ENCODE measurements at places on chromosomes 11 and 22.

DNA sequence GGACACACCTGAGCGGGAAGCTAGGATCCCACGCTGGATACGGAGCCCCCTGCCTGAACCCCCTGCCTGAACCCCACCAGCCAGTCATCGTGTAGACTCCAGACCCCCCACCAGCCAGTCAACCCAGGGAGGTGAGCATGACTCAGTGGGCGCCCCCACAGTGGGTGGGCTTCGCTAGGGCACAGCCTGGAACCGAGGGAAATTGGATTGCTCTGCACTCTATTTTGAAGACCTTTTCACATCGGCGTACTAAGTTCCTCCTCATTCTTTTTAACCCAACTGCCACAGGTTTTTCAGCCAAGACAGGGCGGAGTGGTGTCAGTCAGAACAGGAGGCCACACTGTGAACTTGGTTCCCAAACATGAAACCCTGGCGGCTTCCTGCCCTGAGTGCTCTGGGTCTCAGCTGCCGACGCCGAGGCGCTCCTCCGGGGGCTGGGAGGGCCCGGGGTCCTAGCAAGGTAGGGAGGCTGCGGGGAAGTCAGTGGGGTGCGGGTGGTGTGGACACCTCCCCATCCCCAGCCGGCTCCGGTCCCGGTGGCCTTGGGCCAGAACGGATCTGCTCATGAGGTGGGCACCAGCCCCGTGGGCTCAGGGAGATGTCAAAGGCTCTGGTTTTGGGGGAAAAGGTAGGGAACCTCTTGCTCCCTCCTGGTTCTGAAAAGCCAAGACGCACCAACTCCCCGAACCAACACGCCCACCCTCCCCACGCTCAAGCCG, 57.0 kb downstream of the BRD1 start:
- DNase-seq = peak; percentile 27

- DNase-seq = no peak
Measured at GRCh38 chr11:45857961-45858474, 10.7 kb downstream of the CRY2 start.

DNA sequence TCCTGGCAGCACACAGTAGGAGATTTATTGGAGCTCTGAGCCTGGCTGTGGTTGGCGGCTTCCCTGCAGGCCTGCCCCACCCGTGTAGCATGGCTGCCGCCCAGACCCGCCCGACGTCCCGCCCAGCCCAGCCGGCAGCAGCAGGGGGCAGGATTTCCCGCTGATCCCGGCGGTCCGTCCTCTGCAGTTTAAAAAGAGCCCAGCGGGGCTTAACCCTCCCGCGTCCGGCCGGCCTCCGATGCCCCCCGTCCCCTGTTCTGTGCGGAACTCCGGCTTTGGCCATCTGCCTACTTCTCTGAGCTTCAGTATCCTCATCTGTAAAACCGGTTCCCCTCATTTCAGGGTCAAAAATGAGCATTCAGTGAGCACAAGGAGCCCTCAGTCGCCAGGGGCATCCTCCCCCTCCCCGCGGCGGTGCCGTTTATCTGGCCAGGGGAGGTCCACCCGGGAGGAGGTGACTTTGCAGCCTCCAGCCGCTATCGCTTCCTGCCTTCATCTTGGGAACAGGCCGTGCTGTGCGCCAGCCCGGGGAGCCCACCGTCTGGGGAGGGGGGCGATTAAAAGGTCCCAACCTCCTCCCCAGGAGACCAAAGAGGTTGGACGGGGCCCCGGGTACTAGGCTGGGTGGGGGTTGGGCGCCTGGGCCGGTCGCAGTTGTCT, at the start of gene GAS2L1:
Gene GAS2L1 (plus strand): TSS at position 476 of the 660 bp plus-strand sequence. CDS start 1,456 bp downstream, outside the sequence.
- DNase-seq = peak; percentile 45

DNA sequence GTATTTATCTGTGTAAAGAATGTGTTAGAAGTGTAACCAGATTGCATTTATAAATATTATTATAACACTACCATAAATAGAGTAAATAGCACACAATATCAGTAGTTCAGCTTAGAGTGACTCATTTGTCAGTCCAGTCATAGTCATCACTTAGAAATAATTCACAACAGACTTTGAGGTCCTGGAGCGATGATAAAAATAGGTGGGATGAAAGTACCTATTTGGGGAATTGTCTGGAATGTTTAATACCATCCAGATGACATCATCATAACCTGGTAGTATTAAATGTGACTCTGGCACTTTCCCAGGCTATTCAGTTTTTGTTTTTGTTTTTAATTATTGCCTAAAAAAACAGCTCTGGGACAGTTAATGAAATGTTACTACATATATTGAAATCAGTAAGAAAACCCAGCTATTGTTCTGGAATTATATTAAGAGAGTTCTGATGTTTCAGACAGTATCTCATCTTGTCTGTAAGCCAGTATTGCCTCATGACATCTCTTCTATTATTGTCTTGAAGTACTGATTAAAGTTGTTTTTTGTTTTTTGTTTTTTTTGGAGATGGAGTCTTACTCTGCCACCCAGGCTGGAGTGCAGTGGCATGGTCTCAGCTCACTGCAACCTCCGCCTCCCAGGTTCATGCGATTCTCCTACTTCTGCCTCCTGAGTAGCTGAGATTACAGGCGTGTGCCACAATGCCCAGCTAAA, 74.8 kb downstream of the SIK2 start:
- no peak for DNase-seq

- DNase-seq = no peak
Measured at GRCh38 chr22:50479721-50480120, 1.6 kb upstream of the ADM2 start.

DNA sequence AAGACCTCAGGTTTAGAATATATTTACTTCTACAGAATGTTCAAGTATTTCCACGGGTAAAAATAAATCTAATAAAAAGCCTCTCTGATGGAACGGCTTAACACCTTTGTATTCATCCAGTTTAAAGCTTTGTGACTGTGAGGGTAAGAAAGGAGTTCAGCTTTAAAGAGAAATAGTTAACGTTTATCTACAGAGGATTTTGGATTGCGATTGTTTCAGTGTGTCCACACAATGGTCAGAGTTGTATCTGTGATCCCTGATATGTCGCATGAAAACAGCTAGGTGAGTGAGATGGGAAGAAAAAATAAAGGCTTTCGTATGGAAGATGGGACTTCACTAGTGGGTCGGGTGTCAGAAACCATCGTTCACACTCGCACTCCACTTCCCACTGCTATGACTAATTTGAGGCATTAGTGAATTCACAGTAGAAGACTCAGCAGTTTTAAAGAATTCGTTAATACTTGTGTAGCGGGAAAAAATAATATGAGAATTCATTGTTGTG, 1.6 kb downstream of the APLP2 start:
- no peak for DNase-seq

DNA sequence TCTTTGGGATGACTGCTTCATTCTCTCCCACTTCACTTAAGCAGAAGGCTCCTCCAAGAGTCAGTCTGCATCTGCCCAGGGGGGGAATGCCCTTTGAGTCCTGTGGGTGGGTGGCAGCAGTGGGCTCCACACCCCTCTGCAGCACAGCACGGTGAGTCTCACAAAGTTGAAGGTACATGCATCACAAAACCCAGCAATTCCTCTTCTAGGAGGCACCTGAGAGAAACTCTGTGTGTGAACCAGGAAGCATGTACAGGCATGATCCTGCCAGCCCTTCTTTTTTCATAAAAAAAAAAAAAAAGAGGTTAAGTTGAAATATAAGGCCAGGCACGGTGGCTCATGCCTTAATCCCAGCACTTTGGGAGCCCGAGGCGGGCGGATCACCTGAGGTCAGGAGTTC, 87.2 kb downstream of the MYO18B start:
- no peak for DNase-seq

- DNase-seq = no peak
Measured at GRCh38 chr22:45717789-45718188, 46.2 kb downstream of the ATXN10 start.

DNA sequence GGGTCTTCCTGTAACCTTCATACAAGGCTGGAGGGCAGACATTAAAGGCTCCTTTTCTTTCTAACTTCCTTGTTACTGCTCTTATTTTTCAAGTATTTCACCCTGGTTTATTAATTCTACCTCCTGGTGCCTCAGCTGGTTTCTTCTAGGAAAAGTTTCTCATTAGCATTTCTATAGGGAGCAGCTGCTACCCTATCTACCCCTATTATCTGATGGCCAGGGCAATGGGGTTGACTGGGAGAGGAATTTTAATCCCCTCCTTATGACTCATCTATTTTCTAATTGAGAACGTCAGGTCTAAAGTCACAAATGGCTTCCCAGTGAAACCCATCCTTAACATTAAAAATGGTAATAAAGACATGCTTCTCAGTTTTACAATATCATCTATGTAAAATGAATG, 5.0 kb downstream of the MAP6 start:
- DNase-seq = no peak

DNA sequence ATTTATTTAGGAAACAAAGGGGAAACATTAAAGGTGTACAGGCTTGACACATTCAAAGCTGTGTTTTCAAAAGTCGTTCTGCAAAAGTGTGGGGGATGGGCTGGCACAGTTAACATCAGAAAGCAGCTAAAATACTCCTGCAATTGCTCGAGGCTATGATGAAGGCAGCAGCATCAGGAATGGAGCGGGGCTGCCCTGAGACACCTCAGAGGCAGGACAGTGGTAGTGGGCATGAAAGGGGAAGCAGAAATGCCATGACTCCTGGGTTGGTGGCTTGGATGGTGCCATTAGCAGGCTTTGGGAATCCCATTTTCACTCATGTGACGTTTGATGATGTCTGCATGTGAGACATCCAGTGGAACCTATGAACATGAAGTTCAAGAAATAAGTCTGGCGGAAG, 646 bp downstream of the NCAPD3 start:
- DNase-seq = peak; percentile 39

GRCh38 chr22:35292786-35293185, 6.9 kb upstream of the TOM1 start:
- no peak for DNase-seq

DNA sequence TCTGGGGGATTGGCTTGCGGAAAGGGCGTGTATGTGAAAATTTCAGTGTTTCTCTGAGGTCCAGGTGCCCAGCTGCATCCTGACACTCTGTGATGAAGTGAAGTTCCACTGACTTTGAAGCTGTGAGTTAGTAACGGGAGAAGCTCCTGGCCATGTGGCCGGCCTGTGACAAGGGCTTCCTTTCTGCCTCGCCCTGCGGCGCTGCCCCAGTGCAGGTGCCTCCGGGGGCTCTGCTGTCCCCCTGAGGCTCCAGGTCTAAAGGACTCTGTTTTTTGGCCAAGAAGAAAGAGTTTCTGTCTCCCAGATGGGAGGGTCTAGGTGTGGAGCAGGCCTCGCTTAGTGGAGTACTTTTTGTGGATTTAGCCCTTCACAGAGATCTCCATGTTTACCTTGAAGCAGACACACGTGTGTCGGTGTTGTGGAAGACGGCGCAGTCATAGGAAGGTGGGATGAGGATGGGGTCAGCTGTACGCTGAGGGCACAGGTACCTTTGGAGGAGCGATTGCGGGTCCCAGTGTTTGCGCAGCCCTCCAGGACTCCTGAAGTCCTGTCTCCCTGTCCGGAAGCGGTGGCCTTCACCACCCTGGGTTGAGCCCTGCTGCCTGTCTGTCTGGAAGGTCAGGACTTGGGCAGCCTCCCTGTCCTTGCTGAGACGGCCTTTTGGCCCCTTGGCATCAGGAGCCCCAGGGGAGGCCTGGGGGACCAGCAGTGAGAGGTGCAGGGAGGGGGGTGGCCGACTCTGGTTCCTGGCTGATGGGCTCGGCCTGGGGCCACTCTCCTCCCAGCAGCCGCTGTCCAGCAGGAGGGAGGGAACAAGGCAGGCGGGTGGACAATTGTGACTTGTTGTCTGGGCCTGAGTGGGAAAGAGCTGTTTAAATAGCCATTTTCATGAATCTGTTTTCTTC, 1249.3 kb downstream of the BRD1 start:
- DNase-seq = no peak

GRCh38 chr22:17779286-17780115, 5.2 kb upstream of the BID start:
- DNase-seq = no peak

- DNase-seq = no peak
Measured at GRCh38 chr22:29799217-29799680, 32.1 kb downstream of the UQCR10 start.

DNA sequence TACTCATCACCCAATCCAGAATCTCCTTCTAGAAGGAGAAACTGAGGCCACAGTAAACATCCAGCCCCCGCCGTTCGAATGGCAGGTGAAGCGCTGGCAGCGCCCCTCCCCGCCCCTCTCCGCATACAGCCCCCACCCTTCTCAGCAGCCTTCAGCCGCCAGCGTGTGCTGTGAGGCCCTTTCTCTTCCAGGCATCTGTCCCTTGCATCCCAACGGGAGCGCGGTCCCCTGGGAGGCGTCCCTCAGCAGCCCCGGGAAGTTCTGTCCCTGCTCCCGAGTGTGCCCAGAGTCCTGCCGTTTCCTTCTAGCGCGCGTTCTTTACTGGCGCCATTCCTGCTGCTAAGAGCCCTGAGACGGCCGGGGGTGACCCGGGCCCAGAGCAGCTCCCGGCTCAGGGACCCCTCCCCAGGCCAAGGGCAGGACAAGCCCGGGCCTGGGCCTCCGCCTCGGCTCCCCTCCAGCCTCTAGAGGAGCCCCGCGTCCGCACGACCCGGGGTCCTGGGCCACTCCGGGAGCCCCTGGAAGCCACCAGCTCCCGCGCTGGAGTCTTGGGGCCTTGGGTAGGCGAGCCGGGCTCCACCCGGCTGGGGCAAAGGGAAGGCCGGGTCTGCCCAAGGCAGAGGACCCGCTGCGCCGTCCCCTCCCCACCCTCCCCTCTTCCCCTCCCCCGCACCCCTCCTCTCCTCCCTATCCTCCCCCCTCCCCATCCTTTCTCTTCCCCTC, 450.4 kb downstream of the OPCML start:
- no peak for DNase-seq

GRCh38 chr11:83278351-83278750, 7.8 kb downstream of the CCDC90B start:
- no peak for DNase-seq

DNA sequence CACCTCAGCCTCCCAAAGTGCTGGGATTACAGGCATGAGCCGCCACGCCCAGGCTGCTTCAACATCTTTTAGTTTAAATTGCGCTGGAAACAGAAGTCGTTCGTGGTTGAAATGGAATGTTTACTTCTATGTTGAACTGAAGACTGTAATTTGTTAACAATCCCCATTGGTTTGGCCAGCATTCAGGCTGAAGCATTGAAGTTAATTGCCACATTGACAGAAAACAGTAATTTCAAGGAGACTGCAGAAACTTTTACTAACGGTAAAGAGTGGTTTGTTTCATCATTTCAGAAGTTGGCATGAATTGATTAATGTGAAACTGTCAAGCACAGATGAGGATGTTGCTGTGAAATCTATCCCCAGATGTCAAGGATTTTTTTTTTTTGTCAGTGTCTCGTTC, 14.2 kb downstream of the AP5B1 start:
- DNase-seq = no peak

DNA sequence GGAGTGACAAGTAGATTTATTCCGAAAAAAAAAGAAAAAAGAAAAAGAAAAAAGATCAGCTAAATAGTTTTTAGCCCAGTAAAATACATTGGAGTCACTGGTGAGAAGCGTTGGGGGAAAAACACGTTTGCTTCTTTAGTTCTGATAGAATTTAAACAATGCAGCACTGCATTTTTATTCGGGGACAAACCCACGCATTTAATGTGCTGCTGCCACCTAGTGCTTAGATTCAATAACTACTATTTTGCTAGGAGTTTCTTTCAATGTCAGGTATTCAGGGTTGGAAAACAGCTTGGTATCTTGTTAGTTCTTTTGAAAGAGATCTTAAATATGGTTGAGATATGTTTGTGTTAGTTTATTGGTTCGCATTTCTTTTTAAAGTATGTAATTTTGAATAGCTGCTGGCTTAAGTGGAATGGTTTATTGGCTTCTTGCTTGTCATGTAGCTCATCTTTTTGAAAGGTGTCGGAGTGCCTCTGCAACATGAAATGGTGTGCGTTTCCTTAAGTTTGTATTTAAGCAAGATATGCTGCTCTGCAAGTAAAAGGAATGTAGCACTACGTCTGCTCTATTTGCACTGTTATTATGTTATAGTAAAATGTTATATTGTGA, 41.9 kb downstream of the SVIP start:
- peak; percentile 50 for DNase-seq

Measured in activated CD4-positive, alpha-beta T cell treated with anti-CD3 and anti-CD28 coated beads, Interleukin-2, amount 10 ng/mL, durations not matched to agents 7 days and 5 days (primary cell).